ENCODE measurements at places on chromosomes 7 and 10.

DNA sequence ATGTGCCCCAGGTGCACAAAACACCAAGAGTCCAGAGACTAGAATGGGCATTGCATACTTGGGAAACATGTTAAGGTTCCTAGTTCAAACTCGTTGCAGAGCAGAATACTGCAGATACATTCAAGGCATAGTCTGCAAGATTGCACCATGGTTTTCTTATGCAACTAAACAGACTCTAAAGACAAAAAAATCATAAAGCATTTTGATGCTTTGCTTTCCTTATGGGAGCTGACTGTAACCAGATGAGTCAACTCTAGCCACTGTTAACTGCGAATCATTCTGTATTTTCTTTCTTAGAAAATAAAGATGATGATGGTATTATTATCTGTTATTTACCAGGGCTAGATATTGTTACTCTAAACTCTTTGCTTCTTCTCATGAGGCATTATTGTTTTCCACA is 19.7 kb downstream of the TRUB1 start:
- DNase-seq, result no peak

DNA sequence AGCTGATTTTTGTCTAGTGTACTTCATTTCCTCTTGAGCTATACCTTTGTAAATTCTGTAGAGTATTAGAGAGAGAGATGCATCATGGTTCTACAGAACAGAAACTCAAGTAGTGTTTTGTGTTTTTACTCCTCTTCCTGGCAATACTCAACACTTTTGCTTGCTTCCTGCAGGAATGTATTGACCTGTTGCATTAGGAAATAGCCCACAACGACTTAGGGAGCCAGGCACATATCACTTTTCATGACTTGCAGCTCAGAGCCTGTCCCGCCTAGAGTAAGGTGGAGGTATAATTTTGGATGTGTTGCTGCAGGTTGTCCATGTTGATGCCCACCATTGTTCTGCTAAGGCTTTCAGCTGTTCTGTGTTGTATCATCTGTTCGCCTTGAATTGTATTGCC is 216.3 kb downstream of the SDK1 start:
- no peak for DNase-seq

- DNase-seq, result no peak
Observed at GRCh38 chr7:10439027-10439426, 534.6 kb upstream of the PHF14 start.

- DNase-seq, result no peak
Observed at GRCh38 chr7:131090886-131091692, 236.6 kb upstream of the MKLN1 start.

DNA sequence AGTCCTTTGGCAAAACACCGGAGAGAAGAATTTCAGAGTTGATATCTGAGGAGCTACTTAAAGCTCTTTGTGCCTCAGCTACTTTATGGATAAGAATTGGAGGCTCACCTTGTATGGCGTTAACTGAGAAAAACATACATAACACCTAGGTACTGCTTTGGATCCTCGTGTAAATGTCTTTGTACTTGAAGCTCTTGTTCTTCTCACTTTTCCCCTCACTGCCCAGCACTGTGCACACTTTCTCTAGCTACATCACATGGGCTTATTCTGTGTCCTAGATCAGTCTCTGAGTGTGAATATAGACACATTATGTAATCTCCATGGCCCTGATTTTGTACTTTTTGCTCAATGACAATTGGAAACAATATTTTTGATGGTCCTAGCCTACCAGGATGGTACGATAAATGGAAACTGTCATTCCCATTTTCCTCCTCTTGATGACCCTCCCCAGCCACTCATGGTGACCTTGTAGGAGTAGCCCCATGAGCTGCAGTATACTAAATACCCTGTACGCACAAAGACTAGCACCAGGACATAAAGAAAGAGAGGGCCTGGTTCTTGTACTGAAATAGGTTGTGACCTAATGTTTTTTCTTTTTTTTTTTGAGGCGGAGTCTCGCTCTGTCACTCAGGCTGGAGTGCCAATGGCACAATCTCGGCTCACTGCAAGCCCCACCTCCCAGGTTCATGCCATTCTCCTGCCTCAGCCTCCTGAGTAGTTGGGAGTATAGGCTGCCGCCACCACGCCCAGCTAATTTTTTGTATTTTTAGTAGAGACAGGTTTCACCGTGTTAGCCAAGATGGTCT is 22.1 kb downstream of the STAMBPL1 start:
- no peak for DNase-seq

DNA sequence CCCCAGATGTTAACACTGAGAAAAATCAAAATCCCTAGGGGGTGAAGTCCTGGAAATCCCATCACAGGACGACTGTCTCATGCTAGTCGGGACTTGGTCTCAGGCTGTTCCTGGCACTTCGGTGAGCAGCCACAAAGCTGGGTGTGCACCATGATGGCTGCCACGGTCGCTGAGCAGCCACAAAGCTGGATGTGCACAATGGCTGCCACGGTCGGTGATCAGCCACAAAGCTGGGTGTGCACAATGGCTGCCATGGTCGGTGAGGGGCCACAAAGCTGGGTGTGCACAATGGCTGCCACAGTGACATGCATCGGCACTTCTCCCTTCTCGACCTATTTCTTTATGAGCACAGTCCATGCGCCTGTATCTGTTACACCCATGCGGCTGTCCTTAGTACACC is 505.1 kb downstream of the TCERG1L start:
- no peak for DNase-seq

- DNase-seq, result no peak
Observed at GRCh38 chr10:15316871-15317464, 54.1 kb downstream of the FAM171A1 start.

- no peak for DNase-seq
Observed at GRCh38 chr7:105277341-105277740, 111.4 kb downstream of the SRPK2 start.

DNA sequence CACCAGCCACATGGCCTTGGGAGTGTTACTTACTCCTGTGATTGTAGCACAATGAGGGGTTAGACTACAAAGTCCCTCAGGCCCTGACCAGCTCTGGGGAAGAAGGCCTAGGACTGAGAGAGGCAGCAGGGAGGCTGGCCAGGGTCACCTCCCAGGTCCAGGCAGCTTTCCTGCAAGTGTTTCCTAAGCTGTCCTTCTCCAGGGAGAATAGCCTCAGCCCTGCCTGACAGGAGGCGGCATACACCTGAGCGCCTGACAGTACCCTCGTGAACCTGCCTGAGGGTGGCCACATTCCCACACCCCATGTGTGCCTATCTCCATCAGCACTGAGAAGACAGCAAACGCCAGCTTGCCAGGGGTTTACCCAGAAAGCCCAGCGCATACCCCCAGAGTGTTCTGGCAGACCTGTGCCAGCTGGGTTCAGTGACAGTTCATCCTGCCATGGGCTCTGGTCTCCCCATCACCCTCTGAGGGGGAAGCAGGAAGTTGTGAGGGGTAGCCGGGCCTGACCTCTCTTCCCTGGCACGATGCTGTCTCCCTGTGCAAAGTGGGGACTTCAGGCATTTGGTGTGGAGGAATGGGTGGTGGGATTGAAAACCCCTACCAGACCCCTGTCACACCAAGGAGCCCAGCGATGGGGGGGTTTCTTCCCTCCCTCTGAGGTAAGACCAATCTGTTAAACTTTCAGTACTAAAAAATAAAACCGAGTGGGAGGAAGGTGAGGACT is 56.3 kb upstream of the CAMK2B start:
- DNase-seq, result no peak

DNA sequence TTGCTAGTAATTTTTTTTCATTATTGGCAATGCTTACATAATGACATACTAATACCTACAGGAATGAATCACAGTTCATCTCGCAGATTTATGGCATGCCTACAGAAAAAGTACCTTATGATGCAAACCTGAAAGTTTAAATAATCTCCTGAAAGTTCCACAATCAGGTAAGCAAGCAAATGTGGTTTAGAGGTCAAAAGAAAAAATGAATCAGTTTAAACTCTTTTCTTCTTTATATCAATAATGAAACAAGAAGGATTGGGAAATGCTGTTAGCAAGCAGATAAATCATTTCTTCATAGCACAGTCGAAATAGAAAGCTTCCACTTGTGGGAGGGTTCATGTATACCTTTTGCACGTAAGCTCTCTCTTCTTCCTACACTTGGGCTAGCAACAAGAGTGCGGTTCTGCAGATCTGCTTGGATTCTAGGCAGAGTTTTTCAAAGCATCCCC is 53.7 kb upstream of the MTPN start:
- no peak for DNase-seq
